ENCODE measurements at places on chromosomes 12 and 14.

DNA sequence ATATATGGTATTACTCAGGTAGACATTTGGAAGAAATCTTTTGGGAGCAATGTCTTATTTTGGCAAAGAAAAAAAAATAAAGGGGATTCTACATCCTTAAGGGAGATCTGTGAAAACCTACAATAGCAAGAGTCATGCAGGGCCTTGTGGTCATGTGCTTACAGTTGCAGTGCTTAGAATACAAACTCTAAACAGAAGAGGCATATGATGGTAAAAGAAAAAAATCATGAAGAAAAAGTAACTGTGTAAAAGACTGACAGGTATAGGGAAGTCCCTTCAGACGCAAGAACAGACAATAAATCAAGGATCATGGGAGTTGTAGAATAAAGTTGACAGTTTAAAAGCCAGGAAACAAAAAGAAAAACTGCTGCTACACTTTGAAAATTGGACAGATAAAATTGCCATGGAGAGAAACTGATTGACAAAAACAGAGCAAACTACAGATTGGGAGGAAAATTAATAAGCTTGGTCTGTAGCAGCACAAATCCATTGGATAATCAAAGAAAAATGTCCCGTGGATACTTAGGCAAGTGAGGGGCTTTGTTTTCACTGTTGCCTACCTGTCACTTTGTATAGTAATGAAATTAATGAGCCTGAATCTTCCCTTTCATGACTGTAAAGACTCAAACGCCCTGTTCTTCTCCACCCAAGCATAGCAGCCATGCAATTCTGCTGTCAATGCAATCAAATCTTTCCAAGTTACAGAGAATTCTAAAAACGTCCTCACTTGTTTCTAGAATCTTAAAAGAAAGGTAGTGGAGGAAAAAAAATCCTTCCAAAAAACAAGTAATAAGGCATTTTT is 402.0 kb downstream of the SYT1 start:
- no peak for DNase-seq

GRCh38 chr14:70735043-70735442 is 74.3 kb downstream of the MAP3K9 start:
- no peak for DNase-seq

GRCh38 chr12:104494793-104495158 is 38.0 kb downstream of the CHST11 start:
- DNase-seq, result no peak

GRCh38 chr12:89309815-89310214 is 42.5 kb downstream of the DUSP6 start:
- no peak for DNase-seq

- peak; percentile 91 for DNase-seq
Observed at GRCh38 chr12:58491306-58491705, 429.0 kb downstream of the LRIG3 start.

GRCh38 chr12:85849344-85849743 is 13.1 kb upstream of the RASSF9 start:
- no peak for DNase-seq

- no peak for DNase-seq
Observed at GRCh38 chr14:99703381-99703780, 19.3 kb downstream of the CYP46A1 start.

- no peak for DNase-seq
Observed at GRCh38 chr12:26608706-26609105, 224.3 kb downstream of the ITPR2 start.

DNA sequence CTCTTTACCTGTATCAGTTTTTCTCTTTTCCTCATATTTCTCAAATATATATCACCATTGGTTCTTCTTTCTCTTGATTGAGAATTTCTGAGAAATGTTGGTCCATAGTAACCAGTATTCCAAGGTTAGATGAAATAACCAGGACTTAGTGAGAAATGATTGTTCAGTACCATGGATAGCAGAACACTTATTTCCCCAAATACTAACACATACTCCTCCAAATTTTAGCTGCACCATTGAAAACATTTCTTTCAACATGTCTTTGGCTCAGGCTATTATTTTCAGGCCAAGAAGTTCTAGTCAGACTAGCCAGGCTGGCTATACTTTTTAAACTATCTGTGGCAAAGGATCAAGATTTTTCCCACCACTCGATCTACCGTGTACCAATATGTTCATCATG is 113.3 kb downstream of the PTPRO start:
- peak; percentile 9 for DNase-seq

Measured in astrocyte (in vitro differentiated cells and primary cell).